ENCODE measurements at places on chromosomes 16 and 17.

DNA sequence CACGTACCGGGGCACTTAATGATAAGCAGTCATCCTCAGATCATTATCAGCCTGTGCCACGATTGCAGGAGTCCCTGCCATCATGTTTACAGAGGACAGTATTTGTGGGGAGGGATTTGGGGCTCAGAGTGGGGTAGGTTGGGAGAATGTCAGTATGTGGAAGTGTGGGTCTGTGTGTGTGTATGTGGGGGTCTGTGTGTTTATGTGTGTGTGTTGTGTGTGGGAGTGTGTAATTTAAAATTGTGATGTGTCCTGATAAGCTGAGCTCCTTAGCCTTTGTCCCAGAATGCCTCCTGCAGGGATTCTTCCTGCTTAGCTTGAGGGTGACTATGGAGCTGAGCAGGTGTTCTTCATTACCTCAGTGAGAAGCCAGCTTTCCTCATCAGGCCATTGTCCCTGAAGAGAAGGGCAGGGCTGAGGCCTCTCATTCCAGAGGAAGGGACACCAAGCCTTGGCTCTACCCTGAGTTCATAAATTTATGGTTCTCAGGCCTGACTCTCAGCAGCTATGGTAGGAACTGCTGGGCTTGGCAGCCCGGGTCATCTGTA is 13.5 kb upstream of the EFCAB13 start:
- DNase-seq = no peak

- peak; percentile 28 for DNase-seq
These were observed 143.9 kb downstream of the CCDC182 start for GRCh38 chr17:57601143-57601735.

GRCh38 chr16:72848028-72848400 is 199.9 kb downstream of the ZFHX3 start:
- no peak for DNase-seq

- no peak for DNase-seq
These were observed 30.9 kb upstream of the RPRML start for GRCh38 chr17:47009759-47010594.

DNA sequence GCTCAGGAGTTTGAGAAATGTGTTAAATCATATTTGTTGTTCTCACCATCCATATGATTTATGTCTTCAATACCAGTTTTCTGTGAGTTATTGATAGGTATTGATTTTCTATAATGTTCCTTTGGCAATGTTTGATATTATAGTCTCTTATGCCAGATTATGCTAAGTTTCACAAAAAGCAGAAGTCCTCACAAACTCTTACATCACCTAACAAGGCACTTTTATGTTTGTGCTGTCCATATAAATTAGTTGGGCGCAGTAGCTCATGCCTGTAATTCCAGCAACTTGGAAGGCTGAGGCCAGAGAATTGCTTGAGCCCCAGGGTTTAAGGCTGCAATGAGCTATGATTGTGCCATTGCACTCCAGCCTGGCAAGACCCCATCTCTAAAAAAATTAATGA is 12.6 kb upstream of the UQCRC2 start:
- DNase-seq = no peak

DNA sequence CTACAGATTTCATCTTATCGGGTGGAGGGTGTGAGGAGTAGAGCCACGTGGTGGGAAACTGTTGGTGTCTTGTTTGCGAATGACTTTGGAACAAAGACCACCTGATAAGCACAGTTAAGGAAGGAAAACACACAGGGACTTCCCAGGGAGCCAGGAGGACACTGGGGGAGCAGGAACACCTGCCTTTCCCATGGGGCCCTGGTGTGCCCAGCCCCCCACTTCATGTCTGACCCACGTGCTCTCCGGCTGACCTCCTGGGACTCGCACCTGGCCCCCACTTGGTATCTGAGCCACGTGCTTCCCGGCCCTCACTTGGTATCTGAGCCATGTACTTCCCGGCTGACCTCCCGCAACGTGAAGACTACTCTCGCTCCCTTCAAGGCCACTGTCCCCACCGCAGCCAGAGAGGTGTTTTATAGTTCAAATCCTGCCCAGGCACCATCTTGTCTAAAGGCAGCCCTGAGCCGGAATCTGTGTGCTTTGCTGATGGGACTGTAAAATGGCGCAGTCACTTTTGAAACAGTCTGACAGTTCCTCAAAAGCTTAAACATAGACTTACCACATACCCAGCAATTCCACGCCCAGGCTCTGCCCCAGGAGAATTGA is 5.4 kb upstream of the CSNK1D start:
- no peak for DNase-seq
